Activated naive CD8-positive, alpha-beta T cell treated with anti-CD3 and anti-CD28 coated beads, Interleukin-2, amount 50 U/mL, for 24 hours (primary cell): ENCODE measurements at places on chromosomes 3 and 15.
A peak's percentile ranks its signal among the peaks of the same experiment; 100 is the strongest.

DNA sequence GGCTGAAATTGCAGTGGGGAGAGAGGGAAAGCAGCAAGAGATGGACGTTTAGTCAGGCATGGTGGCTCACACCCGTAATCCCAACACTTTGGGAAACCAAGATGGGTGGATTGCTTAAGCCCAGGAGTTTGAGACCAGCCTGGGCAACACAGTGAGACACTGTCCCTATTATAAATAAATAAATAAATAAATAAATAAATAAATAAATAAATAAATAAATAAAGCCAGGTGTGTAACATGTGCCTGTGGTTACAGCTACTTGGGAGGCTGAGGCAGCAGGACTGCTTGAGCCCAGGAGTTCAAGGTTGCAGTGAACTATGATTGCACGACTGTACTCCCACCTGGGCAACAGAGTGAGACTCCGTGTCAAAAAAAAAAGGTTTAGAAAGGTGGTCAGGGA lies 54.0 kb upstream of the ARPP19 start:
- no peaks in the 10 kb centered on the region for H3K27me3 ChIP-seq
- peaks cover 9% of the 10 kb centered on the region for H3K36me3 ChIP-seq
- no peak overlapping the region for H3K27ac ChIP-seq
- DNase-seq, result no peak

GRCh38 chr3:74561881-74562280 lies 52.6 kb downstream of the CNTN3 start:
- no peak overlapping the region for H3K27ac ChIP-seq
- H3K4me3 ChIP-seq, result no peak overlapping the region
- no peaks in the 10 kb centered on the region for H3K27me3 ChIP-seq

- no peaks in the 10 kb centered on the region for H3K36me3 ChIP-seq
- no peaks in the 10 kb centered on the region for H3K4me1 ChIP-seq
- H3K27ac ChIP-seq, result no peak overlapping the region
Measured at GRCh38 chr15:93257920-93258319, 168.9 kb upstream of the RGMA start.

- peaks cover 12% of the 10 kb centered on the region for H3K27me3 ChIP-seq
- H3K4me1 ChIP-seq, result peaks cover 13% of the 10 kb centered on the region
- no peak overlapping the region for H3K4me3 ChIP-seq
- H3K36me3 ChIP-seq, result no peaks in the 10 kb centered on the region
Measured at GRCh38 chr3:127732879-127733350, 60.2 kb downstream of the ABTB1 start.

- DNase-seq, result no peak
- peaks cover 10% of the 10 kb centered on the region for H3K27me3 ChIP-seq
- H3K27ac ChIP-seq, result no peak overlapping the region
- H3K36me3 ChIP-seq, result no peaks in the 10 kb centered on the region
Measured at GRCh38 chr3:187209491-187209890, 12.2 kb downstream of the RTP1 start.

- H3K27ac ChIP-seq, result no peak overlapping the region
- peaks cover 43% of the 10 kb centered on the region for H3K36me3 ChIP-seq
- no peak for DNase-seq
- H3K27me3 ChIP-seq, result no peaks in the 10 kb centered on the region
- peaks cover 53% of the 10 kb centered on the region for H3K4me1 ChIP-seq
Measured at GRCh38 chr3:156691920-156692319, 17.5 kb downstream of the TIPARP start.

GRCh38 chr3:181855825-181856224 lies 144.1 kb downstream of the SOX2 start:
- H3K27ac ChIP-seq, result no peak overlapping the region
- no peak overlapping the region for H3K4me3 ChIP-seq
- no peaks in the 10 kb centered on the region for H3K4me1 ChIP-seq
- H3K27me3 ChIP-seq, result no peaks in the 10 kb centered on the region
- no peaks in the 10 kb centered on the region for H3K36me3 ChIP-seq

DNA sequence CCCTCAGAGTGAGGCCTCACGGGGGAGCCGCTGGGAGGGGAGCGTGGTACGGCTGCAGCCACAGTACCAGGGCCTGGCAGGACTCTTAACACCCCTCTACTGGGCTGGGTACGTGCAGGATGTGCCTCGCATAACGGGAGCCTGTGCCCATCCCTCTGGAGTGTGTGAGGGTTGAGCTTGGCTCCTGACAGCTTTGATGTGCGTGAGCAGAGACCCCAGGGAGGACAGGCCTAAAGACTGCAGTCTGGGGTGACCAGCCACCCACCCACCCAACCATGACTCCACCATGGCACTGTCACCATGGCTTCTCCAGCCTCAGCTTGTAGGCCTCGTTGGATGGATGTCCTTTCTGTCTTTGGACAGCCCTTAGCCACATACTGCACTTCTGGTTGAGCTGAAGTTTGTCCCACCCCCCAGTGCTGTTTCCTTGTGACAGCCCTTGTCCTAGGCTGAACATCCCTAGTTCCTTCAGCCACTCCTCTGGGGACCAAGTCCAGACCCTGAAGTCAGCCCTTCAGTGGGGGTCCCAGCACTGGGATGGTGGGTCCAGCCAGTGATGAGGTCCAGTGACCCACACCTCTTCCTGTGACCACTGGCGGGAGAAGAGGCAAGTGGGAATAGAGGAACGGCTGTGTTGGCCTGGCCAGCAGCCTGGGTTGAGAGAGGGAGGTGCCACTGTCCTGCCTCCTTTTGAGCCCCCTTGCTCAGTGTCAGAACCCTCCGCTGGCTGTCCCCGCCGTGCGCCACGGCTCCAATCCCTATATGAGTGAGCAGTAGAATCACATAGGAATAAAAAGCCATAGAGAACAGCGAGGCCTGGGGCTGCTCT lies 6.1 kb downstream of the GLYCTK start:
- H3K36me3 ChIP-seq, result peaks cover 6% of the 10 kb centered on the region
- DNase-seq, result no peak
- no peaks in the 10 kb centered on the region for H3K27me3 ChIP-seq

DNA sequence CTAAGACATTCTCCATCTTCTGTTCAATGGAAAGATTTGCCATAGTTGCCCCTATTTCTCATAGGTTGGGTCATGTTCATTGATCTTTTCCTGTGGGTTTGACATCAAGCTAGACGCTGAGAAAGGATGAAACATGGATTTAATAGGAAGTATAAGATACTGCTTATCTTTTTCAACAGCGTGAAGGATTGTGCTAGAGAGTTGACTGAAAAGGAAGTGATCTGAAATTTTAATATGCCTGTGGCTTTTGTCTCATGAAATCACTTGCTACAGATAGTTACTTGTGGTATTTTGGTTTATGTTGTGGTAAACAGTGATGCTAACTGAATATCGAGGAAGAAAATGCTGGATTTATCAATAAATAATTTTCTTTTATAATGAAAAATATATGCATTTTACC lies 442.9 kb downstream of the EDEM1 start:
- no peaks in the 10 kb centered on the region for H3K27me3 ChIP-seq
- H3K27ac ChIP-seq, result no peak overlapping the region
- H3K4me3 ChIP-seq, result no peak overlapping the region
- H3K4me1 ChIP-seq, result no peaks in the 10 kb centered on the region

- no peak overlapping the region for H3K27ac ChIP-seq
- DNase-seq, result no peak
- H3K4me1 ChIP-seq, result peaks cover 2% of the 10 kb centered on the region
- H3K27me3 ChIP-seq, result peaks cover 2% of the 10 kb centered on the region
- no peak overlapping the region for H3K4me3 ChIP-seq
Measured at GRCh38 chr15:62486041-62486440, 321.0 kb upstream of the C2CD4B start.

DNA sequence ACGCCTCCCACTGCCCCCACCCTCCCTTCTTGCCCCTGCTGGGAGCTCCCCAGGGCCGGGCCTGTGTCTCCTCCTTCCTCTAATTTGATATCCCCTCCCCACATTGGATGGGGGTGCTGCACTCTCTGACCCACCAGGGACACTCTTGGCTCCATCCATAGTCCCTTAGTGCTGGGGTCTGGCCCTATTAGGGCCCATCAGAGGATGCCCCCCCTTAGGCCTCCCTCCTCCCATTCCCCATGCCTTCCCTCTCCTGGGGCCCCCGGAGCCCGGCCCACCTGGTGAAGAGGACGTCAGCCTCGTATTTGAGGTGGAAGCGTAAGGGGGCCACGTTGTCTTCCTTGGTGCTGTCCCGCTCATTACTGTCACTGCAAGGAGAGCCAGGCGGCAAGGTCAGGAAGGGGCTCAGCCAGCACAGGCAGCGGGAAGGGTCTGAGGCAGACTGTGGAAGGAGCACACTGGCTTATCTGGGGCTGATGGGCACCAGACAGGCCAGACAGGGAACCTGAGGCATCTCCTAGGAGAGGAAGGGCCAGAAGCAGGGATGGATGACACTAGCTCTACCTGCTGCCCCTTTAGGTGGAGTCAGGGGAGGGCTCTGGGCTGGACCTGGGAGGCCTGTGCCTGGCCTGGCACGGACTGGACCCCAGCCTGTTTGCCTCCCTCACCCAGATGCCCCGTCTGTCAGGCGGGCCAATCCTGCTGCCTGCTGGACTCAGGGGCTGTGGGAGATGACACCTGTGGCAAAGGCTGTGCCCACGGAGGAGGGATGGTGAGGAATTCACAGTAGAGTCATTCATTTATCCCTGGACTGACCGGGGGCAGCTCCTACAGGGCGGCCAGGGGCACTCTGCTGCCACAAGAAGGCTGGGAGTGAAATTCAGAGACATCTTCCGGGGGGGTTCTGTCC lies 36.2 kb downstream of the FEM1B start:
- DNase-seq, result no peak
- no peak overlapping the region for H3K4me3 ChIP-seq
- H3K4me1 ChIP-seq, result no peaks in the 10 kb centered on the region
- H3K27me3 ChIP-seq, result peaks cover 4% of the 10 kb centered on the region

- H3K4me1 ChIP-seq, result peaks cover 16% of the 10 kb centered on the region
- H3K27ac ChIP-seq, result no peak overlapping the region
- peaks cover 45% of the 10 kb centered on the region for H3K27me3 ChIP-seq
- DNase-seq, result no peak
- H3K36me3 ChIP-seq, result no peaks in the 10 kb centered on the region
Measured at GRCh38 chr15:83104141-83104540, 3.3 kb upstream of the TM6SF1 start.

DNA sequence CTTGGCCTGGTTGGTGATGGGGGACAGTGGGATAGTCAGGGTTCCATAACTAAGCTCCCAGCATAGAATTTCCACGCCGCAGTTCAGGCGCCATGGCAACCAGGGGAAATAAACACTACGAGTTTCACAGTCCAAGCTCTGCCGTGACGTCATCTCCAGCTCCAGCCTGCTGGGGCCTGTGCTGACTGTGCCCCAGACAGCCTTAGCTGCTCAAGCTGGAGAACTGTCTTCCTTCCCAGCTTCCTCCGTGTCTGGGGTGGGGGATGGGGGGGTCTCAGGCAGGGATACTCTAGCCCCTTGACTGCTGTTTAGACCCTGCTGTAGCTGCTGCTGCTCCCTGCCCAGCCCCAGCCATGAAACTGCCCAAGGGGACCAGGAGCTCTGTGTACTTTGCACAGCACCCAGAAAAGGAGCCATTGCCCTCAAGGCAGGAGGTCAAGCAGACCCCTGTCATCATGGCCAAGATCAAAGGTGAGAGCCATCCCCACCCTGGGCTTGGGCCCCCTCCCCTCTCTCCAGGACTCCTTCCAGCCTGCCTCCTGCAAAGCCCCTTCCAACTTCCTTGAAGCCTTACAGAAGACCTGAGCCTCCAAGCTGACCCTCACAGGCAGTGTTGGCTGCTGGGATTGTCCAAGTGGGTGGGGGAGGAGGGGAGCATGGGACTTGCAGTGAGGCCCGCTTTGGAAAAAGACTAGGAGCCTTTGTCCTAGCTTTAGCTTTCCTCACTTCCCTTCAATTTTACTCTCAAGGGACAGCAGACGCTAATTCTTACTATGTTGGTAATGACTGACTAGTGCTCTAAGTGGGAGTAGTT lies 11.4 kb upstream of the CSPG4 start:
- H3K4me3 ChIP-seq, result no peak overlapping the region
- H3K27ac ChIP-seq, result no peak overlapping the region
- no peaks in the 10 kb centered on the region for H3K36me3 ChIP-seq
- peak; percentile 53 for DNase-seq

DNA sequence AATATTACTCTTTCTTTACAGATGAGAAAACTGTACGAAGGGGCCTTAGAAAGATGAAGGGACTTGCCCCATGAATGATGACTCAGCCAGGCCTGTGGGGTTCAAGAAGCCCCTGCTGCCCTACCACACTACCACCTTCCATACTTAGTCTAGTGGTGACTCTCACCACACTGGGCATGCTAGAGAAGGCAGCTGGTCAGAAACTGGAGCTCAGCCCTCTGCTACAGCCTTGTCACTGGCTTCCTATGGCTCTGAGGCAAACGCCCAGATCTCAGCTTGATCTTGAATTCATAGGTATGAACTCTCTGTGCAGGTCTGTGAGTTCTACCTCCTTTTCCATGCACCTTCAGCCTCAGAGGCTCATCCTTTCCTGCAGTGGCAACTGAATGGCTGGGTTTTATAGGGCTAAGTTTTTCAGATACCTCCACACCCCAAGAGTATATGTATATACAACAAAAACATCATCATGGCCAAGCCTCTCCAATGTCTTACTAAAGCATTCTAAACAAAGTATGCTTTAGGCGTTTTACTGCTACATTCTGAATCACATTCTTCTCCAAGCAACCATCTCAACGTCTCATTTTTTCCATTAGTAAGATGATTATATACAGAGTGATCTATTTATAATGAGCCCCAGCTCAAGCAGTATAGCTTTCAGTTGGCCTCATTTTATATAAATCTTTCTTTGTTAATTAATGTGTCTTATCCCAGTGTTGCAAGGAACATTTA lies 234.1 kb downstream of the GREM1 start:
- DNase-seq, result no peak
- H3K27ac ChIP-seq, result no peak overlapping the region
- H3K4me3 ChIP-seq, result no peak overlapping the region

- peaks cover 7% of the 10 kb centered on the region for H3K27me3 ChIP-seq
- no peaks in the 10 kb centered on the region for H3K36me3 ChIP-seq
- no peak overlapping the region for H3K4me3 ChIP-seq
- DNase-seq, result no peak
- H3K27ac ChIP-seq, result no peak overlapping the region
Measured at GRCh38 chr3:64462203-64462602, 225.6 kb downstream of the ADAMTS9 start.

DNA sequence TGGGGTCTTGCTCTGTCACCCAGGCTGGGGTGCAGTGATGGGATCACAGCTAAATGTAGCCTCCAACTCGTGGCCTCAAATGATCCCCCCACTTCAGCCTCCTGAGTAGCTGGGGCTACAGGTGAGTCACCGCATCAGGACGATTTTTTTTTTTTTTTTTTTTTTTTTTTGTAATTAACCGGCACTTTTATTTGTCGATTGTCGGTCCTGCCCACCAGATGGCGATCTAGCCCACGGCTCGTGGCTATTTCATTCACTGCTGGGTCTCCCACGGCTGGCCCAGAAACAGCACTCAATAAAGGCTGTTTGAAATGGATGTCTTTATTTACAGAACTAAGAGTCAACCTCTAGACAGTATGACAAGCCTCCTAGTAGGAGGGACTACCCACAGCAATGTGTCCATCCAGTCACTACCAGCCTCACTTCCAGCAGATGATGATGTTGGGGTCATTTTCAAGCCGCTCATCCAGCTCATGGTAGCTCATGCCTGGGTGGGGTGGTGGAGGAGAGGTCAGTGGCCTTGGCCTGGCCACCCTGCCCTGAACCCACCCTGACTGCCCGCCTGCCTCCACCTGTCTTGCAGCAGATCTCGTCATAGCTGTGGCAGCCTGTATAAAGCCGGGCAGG lies 1.8 kb upstream of the ZMYND10 start:
- peak overlapping the region; percentile 54 for H3K27ac ChIP-seq
- peaks cover 11% of the 10 kb centered on the region for H3K36me3 ChIP-seq
- H3K4me3 ChIP-seq, result no peak overlapping the region
- no peaks in the 10 kb centered on the region for H3K27me3 ChIP-seq

- H3K4me1 ChIP-seq, result no peaks in the 10 kb centered on the region
- no peak overlapping the region for H3K27ac ChIP-seq
- DNase-seq, result no peak
- H3K4me3 ChIP-seq, result no peak overlapping the region
- H3K27me3 ChIP-seq, result no peaks in the 10 kb centered on the region
- H3K36me3 ChIP-seq, result no peaks in the 10 kb centered on the region
Measured at GRCh38 chr15:55151631-55152030, 45.1 kb downstream of the RSL24D1 start.
